ENCODE measurements at places on chromosomes 2 and 18. TPM values are rescaled to one million over a fixed set of nuclear protein-coding genes. Genes with fewer than 3 reads are reported as not detected.

- no peak for DNase-seq
Observed at GRCh38 chr2:19686439-19686838, 215.3 kb downstream of the TTC32 start.

DNA sequence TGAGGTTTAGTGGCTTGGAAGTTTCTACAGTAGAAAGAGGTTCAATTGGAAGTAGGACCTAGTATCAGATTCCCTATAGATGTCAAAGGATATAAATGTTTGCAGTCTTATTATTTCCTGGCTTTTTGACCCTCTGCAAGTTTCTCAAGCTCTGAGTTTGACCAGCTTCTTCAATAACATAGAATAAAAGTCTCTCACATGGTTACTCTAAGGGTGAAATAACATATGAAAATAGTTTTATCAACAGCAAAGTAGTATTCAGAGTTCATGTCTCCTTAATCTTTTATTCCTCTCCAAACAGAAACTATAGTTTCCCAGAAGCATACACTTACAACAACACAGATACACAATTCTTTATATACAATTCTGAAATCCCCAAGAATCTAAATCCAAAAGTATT, 132.9 kb upstream of the RND3 start:
- DNase-seq: no peak

DNA sequence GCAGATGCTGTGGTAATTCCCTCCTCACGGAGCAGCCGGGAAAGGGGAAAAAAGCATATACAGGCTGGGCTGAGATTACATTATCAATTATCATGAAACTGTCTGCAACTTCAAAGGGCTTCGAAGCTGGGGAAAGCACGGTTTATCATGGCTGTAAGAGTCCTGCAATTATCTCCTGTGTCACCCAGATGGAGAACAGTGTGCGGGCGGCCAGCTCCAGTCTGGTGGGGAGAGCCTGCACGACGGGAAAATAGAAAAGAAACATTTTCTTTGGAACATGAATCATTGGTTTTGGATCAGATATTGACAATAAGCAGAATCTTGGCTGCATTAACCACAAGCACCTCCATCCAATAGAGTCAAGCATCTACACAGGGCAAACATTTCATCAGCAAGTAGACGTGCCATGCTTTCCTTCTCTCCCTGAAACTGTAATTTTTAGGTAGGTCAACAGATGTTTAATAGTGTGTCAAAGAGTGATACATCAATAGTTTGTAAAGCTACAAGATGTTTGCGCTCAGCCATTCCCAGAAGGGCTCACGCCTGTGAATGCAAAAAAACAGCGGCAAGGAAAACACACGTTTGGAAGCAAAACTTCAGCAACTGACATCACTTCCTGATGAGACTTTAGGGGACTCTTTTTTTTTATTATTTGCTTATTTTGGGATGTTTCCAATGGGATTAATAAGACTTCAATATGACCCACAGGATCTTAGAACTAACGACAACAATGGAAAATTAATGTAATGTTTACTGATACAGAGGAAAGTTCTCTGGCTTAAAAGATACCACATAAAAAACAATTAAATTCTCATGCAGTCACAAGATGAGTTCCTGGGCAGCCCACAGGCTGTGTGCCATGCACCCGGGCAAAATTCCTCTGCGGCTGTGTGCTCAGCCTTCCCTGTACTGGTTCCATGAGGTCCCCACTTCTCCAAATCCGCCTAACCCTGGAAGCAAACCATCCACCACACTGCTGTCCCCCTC, 111.0 kb upstream of the SALL3 start:
- no peak for DNase-seq

- no peak for DNase-seq
Observed at GRCh38 chr2:102803041-102803896, 41.4 kb downstream of the TMEM182 start.

DNA sequence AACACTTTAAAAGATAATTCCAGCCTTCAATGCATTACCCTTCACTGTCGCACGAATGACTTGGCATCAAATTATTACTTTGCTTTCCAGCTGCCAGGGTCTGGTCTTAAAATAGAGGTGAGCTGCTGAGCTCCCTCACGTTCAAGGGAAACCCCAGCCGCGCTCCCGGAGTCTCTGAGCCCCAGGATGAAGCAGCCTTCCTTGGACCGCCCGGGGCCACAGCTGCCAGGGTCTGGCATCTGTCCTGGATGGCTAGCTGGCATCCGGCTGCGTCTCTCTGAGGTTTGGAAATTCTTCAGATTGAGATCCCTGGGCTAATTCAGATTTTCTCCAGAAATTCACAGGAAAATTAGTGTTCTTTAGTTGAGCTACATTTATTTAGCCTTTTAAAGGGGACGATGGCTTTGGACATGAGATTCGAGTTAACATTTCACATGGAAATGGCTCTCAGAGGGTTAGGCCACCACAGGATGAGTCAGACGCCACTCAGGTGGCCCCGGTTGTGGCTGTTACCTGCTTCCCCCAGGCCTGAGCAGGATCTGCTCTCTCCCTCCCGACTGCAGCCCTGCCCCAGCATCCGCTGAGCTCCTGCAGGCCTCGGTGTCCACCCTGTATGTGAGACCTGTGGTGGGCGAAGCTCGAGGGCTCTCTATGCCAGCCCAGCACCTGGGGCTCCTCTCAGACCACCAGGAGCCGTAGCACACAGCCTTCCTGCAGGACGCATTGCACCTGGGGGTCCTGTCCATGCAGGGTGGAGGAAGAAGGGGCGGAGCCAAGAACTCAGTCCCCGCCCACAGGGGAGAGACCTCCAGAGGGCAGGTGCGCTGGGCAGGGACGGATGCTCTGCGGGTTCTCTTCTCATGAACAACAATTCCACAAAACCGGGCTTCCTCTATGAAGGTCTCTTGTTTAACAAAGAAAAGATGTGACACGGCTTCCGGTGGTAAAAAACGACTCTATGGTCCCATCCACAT, 255.5 kb downstream of the TWIST2 start:
- no peak for DNase-seq

GRCh38 chr2:39424951-39425350, 12.1 kb downstream of the MAP4K3 start:
- no peak for DNase-seq

The SCN7A gene
- polyA plus RNA-seq: 46.2 TPM

The CYTIP gene
- polyA plus RNA-seq: 0.94 TPM
